Liver (tissue), 10 donors: ENCODE measurements at places on chromosomes 3 and 15. TPM values are rescaled to one million over a fixed set of nuclear protein-coding genes. Genes with fewer than 3 reads are reported as not detected.

The LEO1 gene
- 13.3 TPM for total RNA-seq

The HRG gene
- 139 TPM for total RNA-seq

DNA sequence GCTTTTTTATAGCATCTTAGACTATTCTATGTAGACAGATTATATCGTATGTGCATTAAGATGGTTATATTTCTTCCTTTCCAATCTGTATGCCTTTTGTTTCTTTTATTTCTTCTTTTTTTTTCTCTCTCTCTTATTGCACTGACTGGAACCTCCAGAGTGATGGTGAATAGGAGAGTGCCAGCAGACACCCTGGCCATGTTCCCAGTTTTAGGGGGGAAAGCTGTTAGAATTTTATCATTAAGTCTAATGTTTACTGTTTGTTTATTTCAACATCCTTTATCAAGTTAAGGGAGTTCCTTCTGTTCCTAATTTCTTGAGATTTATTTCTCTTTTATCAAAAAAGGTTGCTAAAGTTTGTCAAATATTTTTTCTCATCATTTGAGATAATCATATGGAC lies 116.6 kb upstream of the LRTM1 start:
- H3K4me3 ChIP-seq: no peak overlapping the region
- H3K4me1 ChIP-seq: no peaks in the 10 kb centered on the region
- H3K27me3 ChIP-seq: no peaks in the 10 kb centered on the region
- no peak for DNase-seq

DNA sequence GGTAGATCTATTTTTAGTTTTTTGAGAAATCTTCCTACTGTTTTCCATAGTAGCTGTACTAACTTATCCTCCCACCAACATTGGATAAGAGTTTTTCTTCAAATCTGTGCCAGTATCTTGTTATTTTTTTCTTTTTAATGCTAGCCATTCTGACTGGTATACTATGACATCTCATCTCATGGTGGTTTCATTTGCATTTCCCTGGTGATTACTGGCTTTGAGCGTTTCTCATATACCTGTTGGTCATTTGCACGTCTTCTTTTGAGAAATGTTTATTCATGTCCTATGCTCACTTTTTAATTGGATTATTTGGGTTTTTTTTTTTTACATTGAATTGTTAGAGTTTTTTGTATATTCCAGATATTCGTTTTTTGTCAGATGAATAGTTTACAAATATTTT lies 398.1 kb downstream of the OCA2 start:
- H3K36me3 ChIP-seq: no peaks in the 10 kb centered on the region
- no peak overlapping the region for H3K27ac ChIP-seq
- H3K4me1 ChIP-seq: no peaks in the 10 kb centered on the region
- H3K27me3 ChIP-seq: no peaks in the 10 kb centered on the region
- H3K4me3 ChIP-seq: no peak overlapping the region
- DNase-seq: no peak

DNA sequence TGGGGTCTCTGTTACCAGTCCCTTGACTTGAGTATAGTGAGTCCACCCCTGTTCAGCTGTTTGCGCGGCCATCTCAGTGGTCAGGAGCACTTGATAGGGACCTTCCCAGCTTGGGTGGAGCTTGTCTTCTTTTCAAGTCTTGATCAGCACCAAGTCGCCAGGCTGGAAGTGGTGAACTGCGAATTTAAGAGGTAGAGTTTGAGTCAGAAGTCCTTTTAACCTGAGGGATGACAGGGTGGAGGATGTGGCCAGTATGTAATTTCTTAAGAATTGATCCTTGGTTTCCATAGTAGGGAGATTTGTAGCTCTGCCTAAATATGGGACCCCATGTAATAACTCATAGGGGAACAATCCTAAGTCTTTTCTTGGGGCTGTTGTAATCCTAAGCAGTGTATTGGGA lies 86.3 kb upstream of the XCR1 start:
- no peaks in the 10 kb centered on the region for H3K27me3 ChIP-seq
- no peak overlapping the region for H3K27ac ChIP-seq
- no peak for DNase-seq
- no peak overlapping the region for H3K4me3 ChIP-seq
- H3K36me3 ChIP-seq: no peaks in the 10 kb centered on the region

DNA sequence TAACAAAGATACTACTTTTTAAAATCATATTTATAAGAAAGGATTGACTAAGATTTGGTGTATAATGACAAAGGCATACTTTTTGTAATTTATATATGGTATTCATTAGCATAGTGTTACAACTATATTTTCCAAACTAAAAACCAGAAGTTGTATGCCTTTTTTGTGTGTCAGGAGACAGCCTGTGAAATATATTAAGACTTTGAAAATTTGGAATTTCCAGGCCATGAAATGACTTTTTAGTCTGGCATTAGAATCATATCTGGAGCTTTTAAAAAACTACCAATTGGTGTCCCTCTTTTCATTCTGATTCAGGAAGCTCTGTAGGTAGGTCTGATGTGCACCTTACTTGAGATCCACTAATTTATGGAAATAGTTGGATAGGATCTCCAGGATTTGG lies 41.9 kb downstream of the CALML4 start:
- H3K4me3 ChIP-seq: no peak overlapping the region
- no peak for DNase-seq
- no peaks in the 10 kb centered on the region for H3K27me3 ChIP-seq
- H3K36me3 ChIP-seq: peaks cover 10% of the 10 kb centered on the region
- H3K4me1 ChIP-seq: no peaks in the 10 kb centered on the region

DNA sequence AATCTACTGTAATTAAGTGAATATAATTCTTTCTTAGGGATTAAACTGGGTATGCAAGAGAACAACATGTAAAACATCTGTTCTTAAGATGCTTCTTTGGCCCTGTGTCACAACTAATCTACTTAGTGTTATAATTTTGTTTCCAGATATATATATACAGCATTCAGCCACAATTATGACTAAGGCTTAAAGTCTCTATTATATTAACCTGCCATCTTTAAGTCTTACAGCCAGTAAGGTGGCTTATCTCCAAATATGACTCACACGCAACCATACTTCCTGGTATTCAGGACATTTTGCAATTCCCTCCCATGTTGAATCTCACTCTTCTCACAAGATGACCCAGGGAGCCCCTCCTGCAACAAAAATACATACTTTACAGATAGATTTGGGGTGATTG lies 6.6 kb upstream of the KBTBD8 start:
- no peaks in the 10 kb centered on the region for H3K36me3 ChIP-seq
- no peak overlapping the region for H3K27ac ChIP-seq
- peaks cover 3% of the 10 kb centered on the region for H3K27me3 ChIP-seq
- H3K4me1 ChIP-seq: no peaks in the 10 kb centered on the region

GRCh38 chr3:38229036-38229435 lies 36.6 kb upstream of the SLC22A13 start:
- H3K36me3 ChIP-seq: peaks cover 21% of the 10 kb centered on the region
- no peaks in the 10 kb centered on the region for H3K4me1 ChIP-seq
- no peak overlapping the region for H3K27ac ChIP-seq

GRCh38 chr3:141115789-141116541 lies 64.8 kb downstream of the SPSB4 start:
- no peaks in the 10 kb centered on the region for H3K4me1 ChIP-seq
- H3K27ac ChIP-seq: no peak overlapping the region
- H3K36me3 ChIP-seq: no peaks in the 10 kb centered on the region
- no peak overlapping the region for H3K4me3 ChIP-seq

- H3K4me3 ChIP-seq: no peak overlapping the region
- H3K4me1 ChIP-seq: peaks cover 6% of the 10 kb centered on the region
- H3K27me3 ChIP-seq: no peaks in the 10 kb centered on the region
- no peak overlapping the region for H3K27ac ChIP-seq
- H3K36me3 ChIP-seq: no peaks in the 10 kb centered on the region
These were observed 22.6 kb downstream of the PDHB start for GRCh38 chr3:58411036-58411435.

DNA sequence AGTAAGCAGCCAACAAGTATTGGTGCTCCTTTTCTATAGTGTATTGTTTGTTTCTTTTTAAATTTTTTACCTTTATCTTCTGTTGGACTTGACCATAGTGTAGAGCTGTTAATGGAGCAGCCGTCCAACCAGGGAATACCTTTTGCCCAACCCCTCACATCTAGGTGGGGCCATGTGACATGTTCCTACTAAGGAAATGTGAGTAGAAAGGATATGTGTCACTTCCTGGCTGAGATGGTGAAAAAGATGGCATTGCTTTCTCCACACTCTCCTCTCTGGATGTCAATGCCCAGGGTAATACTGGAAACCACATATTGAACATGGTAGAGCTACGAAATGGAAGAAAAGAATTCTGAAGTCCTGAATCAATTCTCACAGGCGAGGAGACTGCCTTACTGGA lies 218.8 kb downstream of the TBL1XR1 start:
- no peaks in the 10 kb centered on the region for H3K27me3 ChIP-seq
- H3K4me3 ChIP-seq: no peak overlapping the region
- no peaks in the 10 kb centered on the region for H3K4me1 ChIP-seq
- H3K36me3 ChIP-seq: no peaks in the 10 kb centered on the region
